Stimulated activated CD4-positive, alpha-beta T cell treated with anti-CD3 and anti-CD28 coated beads, Interleukin-2, amount 100 ng/mL, for 4 hours (primary cell): ENCODE measurements at places on chromosomes 1 and 21.

DNA sequence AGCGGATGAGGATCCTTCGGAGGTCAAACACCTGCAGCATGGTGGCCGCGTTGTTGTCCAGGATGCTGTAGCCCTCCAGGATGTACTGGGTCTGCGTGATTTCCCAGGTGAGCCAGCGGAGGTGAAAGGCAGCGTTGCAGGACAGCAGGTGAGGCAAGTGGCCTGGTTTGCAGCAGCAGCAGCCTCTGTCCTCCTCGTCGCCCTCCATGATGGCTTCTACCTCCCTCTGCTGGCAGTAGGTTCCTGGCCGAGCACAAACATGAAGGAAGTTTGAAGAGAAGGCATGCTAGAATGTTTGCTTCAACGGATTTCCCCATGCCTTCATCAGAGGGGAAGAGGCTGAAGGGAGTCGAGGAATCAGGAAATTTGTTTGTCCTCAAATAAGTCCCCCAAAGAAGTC lies 74.7 kb downstream of the NTPCR start:
- DNase-seq, result no peak

DNA sequence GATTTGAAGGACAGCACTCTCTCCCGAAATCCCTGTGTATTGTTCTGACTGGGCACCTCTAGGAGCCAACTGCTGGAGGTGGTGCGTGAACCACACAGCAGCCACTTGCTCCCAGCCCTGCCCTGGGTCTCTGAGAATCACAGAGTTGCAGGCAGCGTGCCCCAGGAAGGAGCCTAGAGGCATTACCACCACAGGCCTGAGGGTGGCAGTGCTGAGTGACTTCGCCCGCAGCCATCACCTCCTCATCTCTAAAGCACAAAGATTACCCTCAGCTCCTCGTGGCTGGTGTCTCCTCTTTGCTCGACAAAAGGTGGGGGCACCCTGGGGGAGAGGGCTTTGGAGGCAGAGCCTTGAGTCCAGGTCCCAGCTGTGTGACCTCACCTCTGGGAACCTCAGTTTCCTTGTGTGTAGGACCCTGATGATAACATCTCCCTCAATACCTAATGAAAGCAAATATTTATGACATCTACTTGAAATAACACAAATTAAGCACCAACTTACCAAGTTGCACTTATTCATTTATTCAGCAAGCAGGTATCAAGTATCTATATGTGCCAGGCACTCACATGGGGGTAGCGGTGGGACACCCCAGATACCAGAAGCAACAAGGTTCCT lies 86.3 kb downstream of the VWA5B1 start:
- peak; percentile 20 for DNase-seq

GRCh38 chr1:173014160-173014559 lies 36.6 kb downstream of the TNFSF18 start:
- DNase-seq, result no peak

DNA sequence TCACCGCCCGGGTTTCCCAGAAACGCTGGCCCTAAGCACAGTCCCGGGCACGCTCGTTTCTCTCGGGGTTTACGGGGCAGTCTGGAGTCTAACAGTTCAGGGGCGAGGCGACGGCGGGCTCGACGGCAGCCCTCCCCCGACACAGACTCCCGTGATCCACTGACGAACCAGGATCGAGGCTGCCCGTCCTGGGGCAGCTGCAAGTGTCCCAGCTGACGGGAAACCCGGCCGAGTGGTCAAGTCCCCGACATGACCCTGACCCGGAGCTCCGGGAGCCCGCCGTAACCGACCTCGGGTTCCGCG lies 494 bp downstream of the UBE2J2 start:
- DNase-seq, result no peak

DNA sequence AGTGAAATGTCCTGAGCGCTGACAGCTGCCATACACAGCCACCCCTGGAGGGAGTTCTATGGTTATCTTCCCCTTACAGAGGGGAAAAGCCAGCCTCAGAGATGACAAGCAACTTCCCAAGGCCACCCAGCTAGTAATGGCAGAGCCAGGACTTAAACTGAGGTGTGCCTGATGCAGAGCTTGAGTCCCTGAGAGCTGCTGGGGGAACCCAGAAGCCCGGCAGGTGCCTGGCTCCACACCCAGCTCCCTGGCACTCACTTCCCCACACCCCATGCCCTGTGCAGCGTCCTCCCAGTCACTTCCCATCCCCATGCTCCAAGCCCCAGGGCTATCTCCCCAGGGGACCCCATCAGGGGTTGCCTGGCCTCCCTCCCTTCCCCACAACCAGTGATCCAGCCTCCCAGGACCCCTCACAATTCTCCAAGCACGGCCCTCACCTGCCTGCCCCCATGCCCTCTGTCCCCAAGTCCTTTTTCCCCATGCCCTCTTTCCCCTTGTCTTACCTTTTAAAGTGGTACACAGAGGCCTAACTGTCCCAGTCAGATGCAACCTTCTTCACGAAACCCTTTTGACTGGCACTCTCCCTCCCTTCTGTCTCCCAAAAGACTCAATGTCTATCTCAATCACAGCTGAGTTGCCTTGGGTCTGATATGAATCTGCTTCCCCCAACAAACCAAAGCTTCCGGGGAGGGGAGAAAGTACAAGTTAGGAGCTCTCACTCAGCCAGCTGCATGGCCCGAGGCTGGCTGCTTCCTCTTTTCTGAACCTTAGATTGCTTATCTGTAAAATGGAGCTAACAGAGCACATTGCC lies 39.8 kb upstream of the LRP8 start:
- no peak for DNase-seq

GRCh38 chr1:27581823-27582243 lies 22.1 kb downstream of the AHDC1 start:
- no peak for DNase-seq
